ENCODE measurements at places on chromosomes 12 and 14.

DNA sequence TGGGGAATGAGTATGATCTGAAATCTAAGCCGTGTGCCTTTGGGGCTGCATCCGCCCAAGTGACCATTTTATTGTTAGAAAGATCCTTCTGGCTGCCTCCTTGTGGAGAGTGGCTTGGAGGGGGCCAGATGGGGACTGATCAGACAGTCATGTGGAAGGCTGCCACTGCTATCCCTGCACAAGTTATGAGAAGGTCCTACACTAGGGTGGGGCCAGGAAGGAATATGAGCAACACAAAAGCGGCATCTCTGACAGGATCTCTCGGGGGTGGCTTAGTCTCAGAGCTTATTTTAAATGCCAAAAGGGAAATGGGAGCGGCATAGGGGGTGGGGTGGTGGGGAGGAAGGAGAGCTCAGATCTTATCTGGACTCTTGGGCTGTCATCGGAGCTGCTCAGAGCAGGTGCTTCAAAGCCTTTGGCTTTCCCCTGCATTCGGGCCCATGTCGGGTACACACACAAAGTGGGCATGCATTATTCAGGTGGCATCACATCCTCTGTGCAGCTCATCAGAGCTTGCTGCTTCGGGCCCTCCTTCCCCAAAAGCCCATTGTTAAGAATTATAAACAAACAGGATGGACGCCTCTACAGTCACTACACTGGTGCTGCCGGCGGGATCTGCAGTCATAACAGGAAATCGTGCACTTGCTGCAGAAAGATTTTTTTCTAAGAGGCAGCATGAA is 805.4 kb downstream of the VRK1 start:
- peaks cover 22% of the 10 kb centered on the region for H3K4me1 ChIP-seq
- peaks cover 14% of the 10 kb centered on the region for H3K36me3 ChIP-seq
- no peak overlapping the region for H3K27ac ChIP-seq
- H3K4me3 ChIP-seq: no peak overlapping the region
- no peaks in the 10 kb centered on the region for H3K27me3 ChIP-seq

GRCh38 chr14:89827265-89827664 is 127.3 kb downstream of the EFCAB11 start:
- H3K27me3 ChIP-seq: peaks cover 9% of the 10 kb centered on the region
- no peak overlapping the region for H3K27ac ChIP-seq
- no peaks in the 10 kb centered on the region for H3K4me1 ChIP-seq
- H3K4me3 ChIP-seq: no peak overlapping the region
- H3K36me3 ChIP-seq: no peaks in the 10 kb centered on the region

- peak overlapping the region; percentile 95 for H3K27ac ChIP-seq
- peaks cover 41% of the 10 kb centered on the region for H3K4me1 ChIP-seq
- H3K27me3 ChIP-seq: no peaks in the 10 kb centered on the region
- H3K36me3 ChIP-seq: peaks cover 33% of the 10 kb centered on the region
- peak; percentile 40 for DNase-seq
Measured at GRCh38 chr14:52706286-52706685, 714 bp upstream of the PSMC6 start.

- H3K27me3 ChIP-seq: no peaks in the 10 kb centered on the region
- H3K4me3 ChIP-seq: peak overlapping the region; percentile 85
- H3K4me1 ChIP-seq: peaks cover 15% of the 10 kb centered on the region
- H3K27ac ChIP-seq: peak overlapping the region; percentile 88
- no peak for DNase-seq
- peaks cover 75% of the 10 kb centered on the region for H3K36me3 ChIP-seq
Measured at GRCh38 chr14:22487401-22487800, 101.6 kb downstream of the DAD1 start.

GRCh38 chr12:3055026-3055703 is 22.0 kb upstream of the TSPAN9 start:
- H3K4me1 ChIP-seq: no peaks in the 10 kb centered on the region
- peaks cover 6% of the 10 kb centered on the region for H3K27me3 ChIP-seq
- no peak overlapping the region for H3K4me3 ChIP-seq
- no peaks in the 10 kb centered on the region for H3K36me3 ChIP-seq
- H3K27ac ChIP-seq: no peak overlapping the region
- no peak for DNase-seq

- no peak overlapping the region for H3K4me3 ChIP-seq
- DNase-seq: no peak
- H3K4me1 ChIP-seq: peaks cover 10% of the 10 kb centered on the region
- peaks cover 5% of the 10 kb centered on the region for H3K36me3 ChIP-seq
Measured at GRCh38 chr12:59619461-59620240, 23.8 kb downstream of the SLC16A7 start.

GRCh38 chr12:99137124-99137855 is 492.2 kb downstream of the APAF1 start:
- no peak overlapping the region for H3K4me3 ChIP-seq
- no peaks in the 10 kb centered on the region for H3K27me3 ChIP-seq
- no peaks in the 10 kb centered on the region for H3K36me3 ChIP-seq

GRCh38 chr12:122880668-122881067 is 15.3 kb downstream of the VPS37B start:
- H3K27ac ChIP-seq: peak overlapping the region; percentile 3
- H3K4me3 ChIP-seq: no peak overlapping the region
- peaks cover 77% of the 10 kb centered on the region for H3K4me1 ChIP-seq
- H3K27me3 ChIP-seq: peaks cover 7% of the 10 kb centered on the region

GRCh38 chr12:68270358-68270757 is 17.0 kb upstream of the IL22 start:
- H3K4me1 ChIP-seq: peaks cover 16% of the 10 kb centered on the region
- no peak overlapping the region for H3K4me3 ChIP-seq
- no peak for DNase-seq
- no peaks in the 10 kb centered on the region for H3K36me3 ChIP-seq

DNA sequence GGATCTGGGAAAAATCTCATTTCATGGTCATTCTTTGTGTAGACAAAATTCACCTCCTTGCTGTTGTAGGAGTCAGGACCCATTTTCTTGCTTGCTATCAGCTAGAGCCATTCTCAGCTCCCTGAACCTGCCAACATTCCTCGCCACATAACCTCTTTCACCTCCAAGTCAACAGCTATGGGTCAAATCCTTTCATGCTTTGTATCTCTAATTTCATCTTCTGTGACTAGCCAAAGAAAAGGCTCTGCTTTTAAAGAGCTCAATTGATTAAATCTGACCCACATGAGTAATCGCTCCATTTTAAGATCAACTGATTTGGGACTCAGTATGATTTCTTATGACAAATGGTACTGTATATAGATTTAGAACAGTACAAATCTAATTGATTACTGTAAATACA is 89.2 kb upstream of the FOXG1 start:
- no peaks in the 10 kb centered on the region for H3K36me3 ChIP-seq
- no peak overlapping the region for H3K27ac ChIP-seq
- H3K4me1 ChIP-seq: no peaks in the 10 kb centered on the region
- H3K27me3 ChIP-seq: no peaks in the 10 kb centered on the region
- DNase-seq: no peak
- H3K4me3 ChIP-seq: no peak overlapping the region

DNA sequence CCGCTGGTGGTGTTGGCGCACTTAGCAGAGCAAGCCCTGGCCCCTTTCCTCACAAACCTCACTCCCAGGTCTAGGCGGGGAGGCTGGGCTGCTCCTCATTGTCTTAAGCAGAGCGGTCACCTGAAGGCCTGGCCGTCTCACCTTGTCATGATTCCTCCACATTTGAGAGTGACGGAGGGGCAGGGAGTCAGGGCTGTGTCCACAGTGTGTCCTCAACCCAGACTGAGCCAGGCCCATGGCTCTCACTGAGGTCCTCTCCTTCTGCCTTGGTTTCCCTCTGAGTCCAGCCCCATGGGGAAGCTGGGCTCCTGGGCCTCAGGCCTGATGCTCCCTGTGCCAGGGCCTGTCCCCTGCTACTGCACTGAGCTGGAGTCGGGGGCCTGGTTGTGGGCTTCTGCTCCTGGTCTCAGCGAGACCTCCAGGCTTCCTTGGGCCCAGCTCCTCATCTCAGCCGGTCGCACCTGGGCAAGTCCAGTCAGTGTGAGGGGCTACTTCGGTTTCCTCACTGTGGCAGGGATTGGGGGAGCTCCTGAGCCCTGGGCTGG is 44.9 kb downstream of the KRT80 start:
- DNase-seq: no peak
- H3K4me1 ChIP-seq: peaks cover 8% of the 10 kb centered on the region
- no peak overlapping the region for H3K4me3 ChIP-seq
- no peak overlapping the region for H3K27ac ChIP-seq
- H3K27me3 ChIP-seq: peaks cover 2% of the 10 kb centered on the region
- no peaks in the 10 kb centered on the region for H3K36me3 ChIP-seq

GRCh38 chr14:83297361-83297760 is 1763.7 kb upstream of the SEL1L start:
- no peaks in the 10 kb centered on the region for H3K27me3 ChIP-seq

DNA sequence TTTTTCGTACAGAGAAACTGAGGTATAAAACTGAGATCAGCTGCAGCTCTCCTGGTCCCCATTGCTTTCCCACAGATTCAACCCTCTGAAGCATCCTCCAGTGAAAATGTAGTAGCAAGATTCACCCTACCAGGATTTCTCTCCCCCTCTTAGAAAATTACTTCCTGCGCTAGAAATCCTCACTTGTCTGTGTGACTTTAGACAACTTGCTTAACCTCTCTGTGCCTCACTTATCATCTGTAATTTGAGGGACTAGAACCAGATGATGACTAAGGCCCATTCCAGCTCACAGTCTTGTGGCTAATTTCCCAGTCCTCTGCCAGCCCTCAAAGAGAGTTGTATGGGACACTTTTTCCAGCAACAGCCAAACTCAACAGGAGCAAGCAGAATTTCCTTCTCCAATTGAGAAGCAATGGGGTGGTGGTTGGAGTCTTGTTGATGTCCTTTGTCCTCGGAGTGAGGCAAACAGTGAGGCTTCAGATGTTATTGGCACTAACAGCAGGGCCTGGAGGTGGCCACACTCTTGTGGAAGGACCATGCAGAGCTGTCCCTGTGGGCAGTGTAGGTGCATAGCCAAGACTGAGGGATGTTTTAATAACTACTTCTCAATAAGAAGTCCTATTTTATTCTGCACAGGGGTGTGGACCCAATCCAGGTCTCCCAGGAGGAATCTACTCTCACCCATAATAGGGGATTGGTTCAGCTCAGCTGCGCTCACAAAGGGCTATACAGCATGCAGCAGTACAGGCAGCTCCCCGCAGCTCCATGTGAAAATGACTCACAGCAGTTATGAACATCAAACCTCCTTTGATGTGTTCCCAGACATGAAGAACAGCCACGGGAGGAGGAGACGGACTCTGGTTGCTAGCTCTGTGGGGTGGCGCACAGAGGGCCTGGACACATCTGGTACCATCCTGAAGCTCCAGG is 200.1 kb downstream of the DAD1 start:
- no peak for DNase-seq
- H3K4me1 ChIP-seq: no peaks in the 10 kb centered on the region
- H3K27me3 ChIP-seq: no peaks in the 10 kb centered on the region
- H3K36me3 ChIP-seq: no peaks in the 10 kb centered on the region

- H3K36me3 ChIP-seq: peaks cover 3% of the 10 kb centered on the region
- H3K27me3 ChIP-seq: no peaks in the 10 kb centered on the region
- no peak overlapping the region for H3K27ac ChIP-seq
- no peak for DNase-seq
- H3K4me3 ChIP-seq: no peak overlapping the region
Measured at GRCh38 chr14:32434880-32435279, 105.8 kb downstream of the AKAP6 start.

DNA sequence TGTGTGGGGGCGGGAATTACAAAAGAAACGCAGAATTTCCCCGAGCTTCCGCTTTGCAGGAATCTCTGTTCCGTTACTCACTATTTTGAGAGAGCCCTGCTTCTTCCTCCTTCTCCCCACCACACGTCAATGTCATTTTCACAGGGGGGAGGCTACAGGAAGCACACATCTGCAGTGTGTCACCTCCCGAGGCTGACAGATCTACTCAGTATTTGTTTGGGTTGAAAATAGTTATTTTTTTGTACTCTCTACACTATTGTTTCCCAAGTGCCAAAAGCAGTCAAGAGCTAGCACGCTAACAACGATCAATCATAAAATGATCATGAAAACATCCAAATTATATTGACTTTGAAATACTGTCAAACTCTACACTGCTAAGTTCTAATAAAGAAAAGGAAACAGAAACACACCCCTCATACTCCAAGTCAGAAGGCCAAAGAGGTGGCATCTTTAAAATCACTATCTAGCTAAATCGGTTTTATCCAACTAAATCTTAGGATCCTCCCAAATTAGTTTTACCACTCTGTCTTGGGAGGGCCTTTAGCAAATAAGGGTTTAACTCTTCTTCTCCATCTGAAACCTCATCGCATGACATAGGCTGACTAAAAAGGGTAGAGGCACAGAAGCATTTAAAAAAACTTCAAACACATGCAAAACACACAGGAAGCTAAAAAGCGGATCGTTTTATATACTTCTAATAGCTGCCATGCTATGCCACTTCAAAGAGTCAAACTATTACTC is 51.8 kb downstream of the FOXN3 start:
- no peaks in the 10 kb centered on the region for H3K27me3 ChIP-seq
- H3K36me3 ChIP-seq: peaks cover 13% of the 10 kb centered on the region
- peaks cover 40% of the 10 kb centered on the region for H3K4me1 ChIP-seq
- peak overlapping the region; percentile 66 for H3K4me3 ChIP-seq
- peak overlapping the region; percentile 86 for H3K27ac ChIP-seq
- peak; percentile 65 for DNase-seq

DNA sequence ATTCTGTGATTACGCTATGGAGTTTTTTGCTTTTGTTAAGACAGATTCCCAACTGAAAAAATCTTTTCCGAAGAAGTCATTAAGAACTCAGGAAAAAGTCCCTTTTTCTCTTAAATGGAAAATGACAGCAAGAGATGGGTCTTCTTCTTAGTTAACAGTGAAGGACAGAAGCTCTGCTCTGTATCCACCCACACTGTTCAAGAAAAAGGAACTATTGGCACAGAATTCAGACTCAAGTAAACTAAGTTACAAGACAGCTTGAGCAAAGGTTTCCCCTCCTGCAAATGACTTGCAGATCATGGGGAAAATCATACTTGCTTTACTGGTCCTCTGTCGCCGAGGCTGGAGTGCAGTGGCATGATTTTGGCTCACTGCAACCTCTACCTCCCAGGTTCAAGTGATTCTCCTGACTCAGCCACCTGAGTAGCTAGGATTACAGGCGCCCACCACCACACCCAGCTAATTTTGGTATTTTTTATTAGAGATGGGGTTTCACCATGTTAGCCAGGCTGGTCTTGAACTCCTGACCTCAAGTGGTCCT is 137.1 kb upstream of the AEBP2 start:
- no peak overlapping the region for H3K4me3 ChIP-seq
- H3K36me3 ChIP-seq: no peaks in the 10 kb centered on the region
- no peaks in the 10 kb centered on the region for H3K4me1 ChIP-seq
- no peaks in the 10 kb centered on the region for H3K27me3 ChIP-seq
- DNase-seq: no peak
- H3K27ac ChIP-seq: no peak overlapping the region

GRCh38 chr14:82182646-82183045 is 649.0 kb upstream of the SEL1L start:
- H3K4me1 ChIP-seq: no peaks in the 10 kb centered on the region
- no peaks in the 10 kb centered on the region for H3K27me3 ChIP-seq
- H3K27ac ChIP-seq: no peak overlapping the region
- no peak for DNase-seq
- no peak overlapping the region for H3K4me3 ChIP-seq

Data from activated CD4-positive, alpha-beta T cell treated with anti-CD3 and anti-CD28 coated beads, Interleukin-2, amount 10 ng/mL, durations not matched to agents 7 days and 5 days (primary cell).